ENCODE measurements at places on chromosomes 7 and 10.
A peak's percentile ranks its signal among the peaks of the same experiment; 100 is the strongest.

DNA sequence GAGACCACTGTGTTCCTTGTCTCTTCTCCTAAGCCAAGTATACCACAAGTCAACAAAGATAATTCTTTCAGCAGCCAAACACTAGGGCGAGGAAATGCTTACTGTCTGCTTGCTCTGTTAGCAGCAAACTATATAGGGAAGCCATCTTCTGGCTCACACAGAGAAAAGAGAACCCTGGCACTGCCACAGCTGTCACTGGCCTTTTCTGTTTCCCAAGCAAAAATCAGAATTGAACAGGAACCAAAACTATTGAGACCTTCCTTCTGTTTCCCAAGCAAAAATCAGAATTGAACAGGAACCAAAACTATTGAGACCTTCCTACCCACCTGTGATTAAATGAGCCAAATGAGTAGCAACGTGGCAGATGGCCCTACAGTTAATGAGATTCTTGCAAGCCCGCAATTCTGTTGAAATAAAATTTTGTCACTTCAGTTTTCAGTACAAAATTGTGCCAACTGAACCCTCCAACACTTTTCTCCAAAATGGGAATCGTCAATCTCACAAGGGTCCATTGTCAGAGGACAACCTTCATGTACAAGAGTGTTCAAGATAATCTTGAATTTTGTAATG, 54.5 kb downstream of the LRRTM3 start:
- DNase-seq = no peak

DNA sequence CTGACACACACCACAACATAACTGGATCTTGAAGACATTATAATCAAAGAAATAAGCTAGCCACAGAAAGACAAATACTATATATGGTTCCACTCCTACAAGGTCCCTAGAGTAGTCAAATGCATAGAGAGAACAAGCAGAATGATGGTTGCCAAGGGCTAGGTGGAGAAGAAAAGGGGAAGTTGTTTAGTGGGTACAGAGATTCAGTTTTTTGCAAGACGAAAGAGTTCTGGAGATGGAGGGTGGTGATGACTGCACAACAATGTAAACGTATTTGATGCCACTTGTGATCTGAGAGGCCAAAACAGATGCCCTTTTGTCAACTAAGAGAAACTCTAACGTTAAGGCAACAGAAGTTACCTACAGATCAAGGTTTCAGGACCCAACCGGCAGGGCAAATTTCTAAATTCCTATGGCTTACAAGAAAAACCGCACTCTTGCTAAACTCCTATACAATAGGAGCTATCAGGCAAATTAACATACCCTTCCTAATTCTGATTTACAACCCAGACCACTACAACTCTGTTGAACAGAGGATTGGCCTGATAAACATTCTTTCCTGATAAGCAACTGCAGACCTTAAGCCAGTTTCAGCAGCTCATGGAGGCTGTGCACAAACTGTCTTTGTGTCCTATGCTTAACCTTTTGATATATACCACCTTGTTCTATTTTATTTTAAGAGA, 69.0 kb downstream of the FAM107B start:
- no peak for DNase-seq

- no peak for DNase-seq
These were observed 192.7 kb upstream of the VWC2 start for GRCh38 chr7:49580761-49581160.

DNA sequence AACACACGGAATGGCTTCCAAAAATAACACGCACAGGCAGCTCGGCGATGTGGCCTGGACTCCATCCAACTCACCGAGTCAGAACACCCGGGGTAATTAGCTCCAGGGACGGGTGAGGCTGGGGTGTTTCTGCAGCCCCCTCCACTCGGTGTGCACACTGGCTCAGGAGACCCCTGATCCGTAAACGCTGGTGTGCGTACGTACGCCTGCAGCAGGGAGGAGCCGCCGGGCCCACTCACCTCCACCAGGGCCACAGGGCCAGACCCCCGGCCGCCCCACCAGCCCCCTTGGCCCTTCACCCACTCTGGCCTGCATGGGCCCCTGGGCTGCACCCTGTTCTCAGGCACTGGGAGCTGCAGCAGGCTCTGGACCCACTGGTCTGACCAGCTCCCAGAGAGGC, 22.4 kb upstream of the UTF1 start:
- no peak for DNase-seq

DNA sequence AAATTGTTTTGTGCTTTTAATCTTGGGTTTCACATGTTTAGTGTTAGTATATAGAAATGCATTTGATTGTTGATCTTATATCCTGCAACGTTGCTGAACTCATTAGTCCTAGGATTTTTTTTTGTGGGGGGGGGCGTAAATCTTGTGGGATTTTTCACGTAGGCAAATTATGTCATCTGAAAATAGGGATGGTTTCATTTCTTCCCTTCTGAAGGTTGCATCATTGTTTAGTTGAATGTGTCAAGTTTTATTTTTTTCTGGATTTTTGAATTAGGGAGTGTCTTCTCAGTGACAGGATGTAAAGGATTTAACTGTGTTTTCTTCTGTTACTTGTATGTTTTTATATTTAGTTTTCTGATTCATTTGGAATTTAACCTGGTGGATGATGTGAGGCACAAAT, 26.7 kb downstream of the MKLN1 start:
- DNase-seq = no peak

DNA sequence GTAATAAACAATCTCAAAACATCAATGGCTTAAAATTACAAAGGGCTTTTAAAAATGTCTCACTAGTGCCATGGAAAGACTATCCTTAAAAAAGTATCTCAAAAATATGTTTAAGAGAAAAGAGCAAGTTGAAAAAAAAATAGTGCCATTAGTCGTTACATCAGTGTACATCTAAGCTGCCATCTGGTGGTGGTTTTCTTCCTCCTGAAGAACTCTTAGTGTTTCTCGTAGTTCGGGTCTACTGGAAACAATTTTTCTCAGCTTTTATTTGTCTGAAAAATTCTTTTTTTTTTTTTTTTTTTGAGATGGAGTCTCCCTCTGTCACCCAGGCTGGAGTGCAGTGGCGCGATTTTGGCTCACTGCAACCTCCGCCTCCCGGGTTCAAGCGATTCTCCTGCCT, 5.9 kb upstream of the GARIN1A start:
- no peak for DNase-seq

DNA sequence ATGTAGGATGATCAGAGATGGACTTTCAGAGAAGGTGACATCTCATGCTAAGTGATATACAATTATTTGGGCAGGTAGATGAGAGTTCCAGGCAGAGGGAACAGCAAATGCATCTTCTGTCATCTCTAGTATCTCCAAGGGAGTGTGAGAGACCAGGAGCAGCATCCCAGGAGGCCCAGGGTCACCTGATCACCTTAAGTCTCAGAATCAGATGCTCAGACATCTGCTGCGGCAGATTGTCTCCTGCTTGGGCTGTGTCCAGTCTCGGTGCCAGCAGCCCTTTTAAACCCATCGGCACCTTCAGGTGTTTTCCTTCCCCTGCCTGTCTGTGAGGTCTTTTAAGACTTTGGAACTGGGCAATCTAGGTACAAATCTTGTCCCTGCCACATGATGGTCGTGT, 690.6 kb downstream of the LRMDA start:
- DNase-seq = no peak

GRCh38 chr7:95334447-95334846, 10.1 kb upstream of the PON1 start:
- DNase-seq = no peak

DNA sequence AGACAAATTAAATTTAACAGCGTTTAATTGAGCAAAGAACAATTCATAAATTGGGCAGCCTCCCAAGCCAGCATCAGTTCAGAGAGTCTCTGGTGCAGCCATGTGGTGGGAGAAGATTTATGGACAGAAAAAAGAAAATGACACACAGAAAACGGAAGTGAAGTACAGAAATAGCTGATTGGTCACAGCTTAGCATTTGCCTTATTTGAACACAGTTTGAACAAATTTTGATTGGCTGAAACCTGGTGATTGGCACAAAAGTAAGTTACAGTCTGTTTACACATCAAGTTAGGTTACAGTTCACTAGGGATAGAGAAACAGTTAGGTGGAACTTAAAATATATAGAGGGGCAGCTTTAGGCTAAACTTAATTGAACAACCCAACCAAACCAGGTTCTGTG, 720.1 kb downstream of the TYW1 start:
- DNase-seq = no peak

- DNase-seq = no peak
These were observed 97.3 kb upstream of the AOAH start for GRCh38 chr7:36821617-36822016.

DNA sequence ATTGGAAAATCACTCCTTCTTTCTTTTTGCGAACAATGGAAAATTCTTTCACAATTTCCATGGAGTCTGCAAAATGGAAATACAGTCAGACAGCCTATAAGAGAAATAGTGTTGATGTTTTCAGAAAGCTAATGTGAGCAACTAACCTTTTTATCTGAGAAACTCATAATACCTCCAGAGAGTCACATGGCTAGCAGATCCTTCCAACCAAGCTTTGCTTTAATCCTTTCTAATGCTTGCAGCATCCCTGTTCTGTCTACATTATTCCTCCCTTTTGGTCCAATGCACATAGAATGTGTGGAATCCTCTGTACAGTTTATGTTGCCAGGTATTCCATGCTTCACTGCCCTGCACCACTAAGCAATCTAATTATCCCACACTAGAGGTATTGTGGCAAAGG, 717.5 kb upstream of the LRRN3 start:
- DNase-seq = no peak

- DNase-seq = no peak
These were observed 23.5 kb downstream of the ASB4 start for GRCh38 chr7:95509199-95509598.

- peak; percentile 19 for DNase-seq
These were observed 290.7 kb downstream of the CCDC3 start for GRCh38 chr10:12710594-12711349.

- DNase-seq = no peak
These were observed 541.3 kb downstream of the LRMDA start for GRCh38 chr10:75972491-75973276.

GRCh38 chr7:38656968-38657367, 25.8 kb upstream of the AMPH start:
- DNase-seq = no peak

- no peak for DNase-seq
These were observed 41.8 kb upstream of the WNT16 start for GRCh38 chr7:121286742-121287734.

Data from esophagus squamous epithelium (tissue), 5 donors.